Activated CD4-positive, alpha-beta T cell treated with anti-CD3 and anti-CD28 coated beads, Interleukin-2, Interleukin-4, amounts not matched to agents 100 ng/mL and 50 ng/mL, durations not matched to agents 16 hours and 8 hours (primary cell): ENCODE measurements at places on chromosomes 6 and 20.

DNA sequence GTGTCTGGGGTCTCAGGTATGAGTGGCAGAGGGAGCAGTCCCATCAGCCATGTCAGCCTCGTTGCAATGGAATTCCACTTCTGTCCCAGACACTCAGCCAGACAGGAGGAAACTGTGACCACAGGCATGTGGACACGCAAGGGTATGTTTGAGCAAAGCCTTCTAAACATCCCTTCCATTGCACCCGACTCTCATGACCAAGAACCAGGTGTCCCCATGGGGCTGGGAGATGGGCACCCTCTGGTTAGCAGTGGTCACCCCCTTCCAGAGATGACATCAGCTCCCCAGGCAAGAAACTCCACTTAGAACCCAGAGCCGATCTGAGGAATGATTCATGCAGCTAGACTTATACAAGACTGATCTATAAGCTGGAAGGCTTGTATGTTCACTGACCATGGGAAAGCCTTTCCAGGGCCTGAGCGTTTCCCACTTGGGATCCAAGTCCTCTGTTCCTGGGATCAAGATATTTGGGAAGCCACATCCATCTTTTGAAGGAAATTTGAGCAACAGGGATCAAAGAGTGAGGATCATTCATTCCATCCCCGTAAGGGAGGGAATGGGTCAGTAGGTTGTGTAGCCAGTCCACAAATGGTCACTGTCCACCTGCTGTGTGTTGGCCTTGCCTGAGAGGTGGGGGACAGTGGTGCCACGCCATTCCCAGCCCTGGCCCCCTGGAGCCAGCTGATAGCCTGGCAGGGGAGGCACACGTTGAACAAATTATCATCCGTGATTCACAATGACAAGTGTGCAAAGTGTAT is 3.9 kb upstream of the MRGBP start:
- DNase-seq, result no peak

DNA sequence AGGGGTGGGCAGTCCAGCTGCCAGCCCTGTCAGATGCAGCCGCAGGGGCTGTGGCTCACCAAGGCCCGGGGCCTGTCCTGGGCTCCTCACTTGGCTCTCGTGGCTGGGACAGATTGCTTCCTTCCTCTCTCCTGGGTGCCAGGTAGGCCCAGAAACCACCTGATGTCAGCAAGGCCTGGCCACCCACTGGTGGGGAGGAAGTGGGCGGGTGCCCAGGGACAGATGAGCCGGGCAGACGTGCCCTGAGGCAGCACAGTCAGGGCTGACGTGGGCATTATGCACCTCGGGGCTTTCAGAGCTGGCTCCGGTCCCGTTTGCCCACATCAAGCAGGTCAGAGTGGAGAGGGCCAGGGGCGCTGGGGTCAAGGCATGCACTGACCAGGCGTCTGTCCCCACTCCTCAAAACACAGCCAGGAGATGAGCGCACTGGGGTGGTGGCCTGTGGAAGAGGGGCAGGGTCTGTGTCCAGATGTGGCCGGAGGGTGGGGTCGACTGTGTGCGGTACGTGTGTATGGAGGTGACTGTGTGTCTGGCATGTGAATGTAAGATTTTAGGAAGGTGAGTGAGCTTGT is 133.2 kb upstream of the PTPN1 start:
- no peak for DNase-seq

DNA sequence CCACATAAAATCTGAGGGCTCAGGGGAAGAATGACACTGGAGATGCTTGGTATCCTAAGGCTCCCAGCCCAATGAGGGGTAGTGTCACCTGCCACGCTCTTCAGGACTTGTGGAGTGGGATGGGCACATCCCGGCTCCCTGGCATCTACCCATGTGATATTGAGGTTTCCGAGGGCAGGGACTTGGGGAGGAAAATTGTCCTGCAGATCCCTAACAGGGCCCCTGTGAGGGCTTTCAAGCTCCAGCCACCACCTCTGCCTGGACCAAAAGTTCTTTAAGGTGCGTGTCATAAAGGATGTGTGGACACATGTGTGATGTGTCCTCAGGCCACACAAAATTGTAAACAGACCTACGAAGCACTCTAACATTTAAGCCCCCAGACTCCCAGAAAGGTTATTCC is 2.5 kb downstream of the SCML4 start:
- DNase-seq, result no peak

GRCh38 chr6:109075934-109076333 is 18.7 kb downstream of the SESN1 start:
- no peak for DNase-seq

- no peak for DNase-seq
Measured at GRCh38 chr20:59845472-59845871, 88.0 kb downstream of the SYCP2 start.

DNA sequence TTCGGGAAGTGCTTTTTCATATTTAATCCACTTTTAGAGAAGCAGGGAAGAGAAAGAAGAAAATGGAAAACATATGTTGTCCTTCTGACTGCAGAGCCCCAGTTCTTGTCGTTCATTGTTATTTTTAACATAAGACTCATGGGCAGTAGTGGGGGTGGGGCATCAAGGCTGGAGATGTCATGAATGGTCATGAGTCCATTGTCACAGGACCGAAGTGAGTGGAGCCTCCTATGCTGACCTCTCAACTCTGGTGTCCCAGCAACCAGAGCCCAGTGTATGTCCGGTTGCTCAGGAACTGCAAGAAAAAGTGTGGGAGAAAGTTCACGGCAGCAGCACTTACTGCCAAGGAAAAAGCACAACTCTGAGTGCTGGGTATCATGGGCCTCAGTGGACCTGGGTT is 108.6 kb downstream of the BANF2 start:
- no peak for DNase-seq

DNA sequence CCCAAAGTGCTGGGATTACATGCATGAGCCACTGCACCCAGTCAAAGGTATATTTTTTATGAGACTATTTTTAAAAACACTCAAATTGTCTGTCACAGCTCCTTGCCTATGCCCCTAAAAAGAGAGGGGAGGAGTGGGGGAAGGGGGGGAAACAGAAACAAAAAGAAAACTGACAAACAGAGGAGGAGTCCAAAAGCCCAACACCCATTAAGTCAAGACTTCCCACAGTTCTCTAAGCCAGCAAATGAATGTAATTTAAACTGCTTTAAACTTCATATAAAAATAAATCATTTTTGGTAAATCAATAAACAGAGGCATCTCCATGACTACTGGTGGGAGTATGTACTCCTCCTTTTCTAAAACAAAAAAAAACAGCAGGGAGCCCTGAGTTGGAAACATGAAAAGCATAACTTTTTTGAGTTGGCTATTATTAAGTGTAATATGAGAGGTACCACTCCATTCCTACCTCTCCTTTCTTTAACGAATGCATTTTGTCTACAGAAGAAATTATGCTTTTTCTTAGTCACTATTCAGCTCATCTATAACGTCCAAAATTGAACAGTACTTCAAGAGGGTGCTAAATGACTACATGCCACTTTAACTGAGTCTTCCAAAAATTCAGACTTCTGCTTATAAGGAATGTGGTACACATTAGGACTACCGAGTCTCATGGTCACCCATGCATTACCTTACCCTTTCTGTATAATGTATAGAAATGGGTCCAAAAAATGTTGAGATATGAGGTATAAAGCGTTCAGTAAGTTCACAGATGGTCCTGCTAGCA is 119.0 kb upstream of the PRSS16 start:
- no peak for DNase-seq

DNA sequence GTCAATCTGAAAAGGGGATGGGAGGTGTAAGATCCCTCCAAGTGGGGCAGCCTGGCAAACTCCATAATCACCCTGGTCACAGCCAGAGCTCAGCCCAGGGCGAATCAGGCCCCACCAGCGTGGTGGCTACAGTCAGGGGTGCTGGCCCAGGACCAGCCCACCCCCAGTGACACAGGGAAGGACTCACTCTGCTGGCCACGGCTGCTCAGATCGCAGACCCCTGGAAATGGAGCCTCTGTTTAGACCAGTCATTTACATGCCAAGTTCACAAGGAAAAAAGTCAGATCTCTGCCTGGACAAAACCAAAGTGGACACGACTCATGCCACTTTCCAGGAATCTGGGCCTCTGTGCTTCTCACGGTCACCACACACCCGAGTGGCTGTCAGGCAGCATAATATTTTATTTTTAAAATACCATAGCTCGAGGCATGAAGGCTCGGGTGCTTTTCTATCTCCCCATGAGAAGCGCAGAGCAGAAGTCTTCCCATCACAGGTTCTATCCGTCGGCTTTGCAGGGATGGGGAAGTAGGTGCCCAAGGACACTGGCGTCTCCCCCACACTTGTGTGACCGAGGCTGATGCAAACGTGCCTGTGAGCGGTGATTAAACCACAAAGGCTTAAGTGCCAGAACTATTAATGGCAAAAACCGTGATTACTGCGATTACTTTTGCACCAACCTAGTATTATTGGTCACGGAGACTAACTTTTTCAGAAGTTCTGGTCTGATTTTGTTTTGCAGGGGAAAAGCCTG is 13.0 kb downstream of the PXDC1 start:
- DNase-seq, result no peak

DNA sequence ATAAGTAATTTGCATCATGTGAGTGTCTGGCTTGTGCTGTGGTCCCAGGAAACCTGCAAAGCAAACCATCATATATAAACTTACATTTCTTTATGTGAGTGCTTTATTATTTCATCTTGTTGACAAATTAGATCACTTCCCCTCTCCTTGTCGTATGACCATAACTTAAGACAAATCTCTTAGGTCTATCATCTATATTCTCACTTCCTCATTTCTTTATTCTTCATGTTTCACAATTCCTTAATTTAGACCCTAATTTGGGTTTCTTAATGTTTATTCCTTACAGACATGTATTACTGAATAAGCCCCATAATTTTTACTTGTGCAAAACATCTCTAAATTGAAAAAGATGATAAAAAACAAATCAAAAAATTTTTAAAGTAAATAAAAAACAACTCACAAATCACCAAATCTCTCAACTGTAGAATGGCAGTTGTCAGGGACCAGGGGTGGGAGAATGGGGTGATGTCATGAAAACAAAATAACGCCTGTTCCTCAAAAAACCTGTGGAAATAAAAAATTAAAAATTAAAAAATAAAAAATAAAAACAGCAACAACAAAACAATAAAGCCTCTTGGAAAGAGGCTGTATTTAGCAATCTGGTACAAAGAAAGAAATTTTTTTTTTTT is 49.5 kb upstream of the FBXO30 start:
- DNase-seq, result no peak

DNA sequence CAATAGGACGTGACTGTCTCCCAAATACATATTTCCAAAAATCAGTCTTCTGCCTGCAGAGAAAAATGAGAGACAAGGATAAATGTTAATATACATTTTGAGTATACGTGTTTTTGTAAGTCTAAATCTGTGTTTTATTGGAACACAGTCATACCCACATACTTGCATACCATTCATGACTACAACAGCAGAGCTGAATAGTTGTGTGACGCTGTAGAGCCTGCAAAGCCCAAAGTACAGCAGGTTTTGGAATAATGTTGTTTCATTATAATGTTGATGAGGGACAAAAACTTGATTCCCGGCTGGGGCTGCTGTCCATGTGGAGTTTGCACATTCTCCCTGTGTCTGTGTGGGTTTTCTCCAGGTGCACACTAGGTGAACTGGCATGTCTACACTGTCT is 23.8 kb upstream of the FBXO9 start:
- DNase-seq, result no peak

DNA sequence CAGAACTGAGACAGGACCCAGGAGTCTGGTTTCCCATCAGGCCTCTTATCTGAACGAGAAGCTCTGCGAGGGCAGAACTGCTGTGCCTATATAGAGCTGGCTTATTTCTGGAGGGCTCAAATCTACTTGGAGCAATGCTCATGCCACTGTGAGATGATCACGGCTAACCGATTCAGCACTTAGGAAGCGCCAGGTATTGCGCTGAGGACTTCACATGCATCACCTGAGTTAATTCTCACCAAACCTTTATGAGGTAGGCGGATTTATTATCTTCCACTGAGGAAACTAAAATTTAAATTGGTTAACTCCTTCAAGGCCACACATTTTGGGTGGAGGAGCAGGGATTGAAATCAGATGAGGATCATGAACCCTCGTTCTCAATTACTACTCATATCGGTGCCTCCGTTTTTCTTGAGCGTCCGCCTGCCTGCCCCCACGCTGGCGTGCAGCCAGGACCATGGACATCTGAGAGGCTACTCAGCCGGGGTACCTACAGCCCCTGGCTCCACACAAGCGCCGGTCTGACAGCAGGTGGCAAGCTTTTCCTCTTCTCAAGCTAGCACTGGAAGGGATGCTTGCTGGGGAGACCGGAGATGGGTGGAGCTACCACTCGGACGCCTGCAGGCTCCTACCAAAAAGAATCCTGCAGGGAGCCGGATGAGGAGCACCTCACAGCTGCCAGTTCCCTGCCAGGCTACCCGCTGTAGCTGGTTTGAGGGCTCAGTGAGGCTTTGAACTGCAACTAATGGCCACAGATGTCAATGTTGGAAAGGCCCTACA is 1.0 kb upstream of the PCIF1 start:
- DNase-seq, result peak; percentile 80

DNA sequence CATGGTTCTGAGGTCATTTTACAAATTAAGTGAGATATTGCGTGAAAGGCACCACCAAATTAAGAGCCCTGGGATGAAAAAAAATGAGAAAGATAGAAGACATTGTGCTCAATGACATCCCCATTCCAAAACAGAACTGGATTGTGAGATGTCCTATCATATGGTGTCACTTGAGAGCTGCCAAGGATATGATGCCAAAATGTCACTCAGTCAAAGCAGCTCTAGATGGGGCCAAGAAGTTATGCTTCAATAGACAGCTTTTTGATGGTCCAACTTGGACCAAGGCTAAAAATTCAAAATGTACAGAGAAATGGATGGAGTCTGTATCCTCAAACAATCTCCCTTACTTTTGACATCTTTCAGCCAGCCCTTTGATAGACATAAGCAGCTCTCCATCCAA is 180.8 kb downstream of the UST start:
- DNase-seq, result no peak

- DNase-seq, result no peak
Measured at GRCh38 chr6:15690510-15690909, 27.7 kb upstream of the DTNBP1 start.

DNA sequence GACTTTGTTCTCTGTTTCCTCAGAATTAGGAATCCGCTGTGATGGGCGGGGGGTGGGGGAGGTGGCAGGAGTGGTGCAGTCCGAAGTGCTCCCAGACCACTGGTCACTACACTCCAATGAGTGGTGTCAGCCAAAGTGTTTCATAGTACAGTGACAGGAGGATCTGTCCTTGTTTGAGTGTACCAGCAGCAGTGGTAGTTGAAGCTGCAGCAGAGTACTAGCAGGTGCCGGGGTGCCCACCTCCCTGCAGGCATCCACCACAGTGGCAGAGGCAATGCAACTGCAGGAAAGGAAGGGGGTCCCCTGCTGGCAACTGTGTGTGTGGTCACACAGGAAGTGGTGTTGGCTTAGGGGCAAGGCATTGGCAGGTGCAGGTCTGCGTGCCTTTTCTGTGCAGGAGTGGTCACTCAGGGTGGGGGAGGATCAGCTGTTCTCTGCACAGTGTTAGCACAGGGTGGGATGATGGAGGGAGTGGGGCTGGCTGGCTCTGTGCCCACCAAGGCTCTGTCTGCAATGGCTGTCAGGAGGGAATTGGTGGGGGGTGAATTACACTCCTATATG is 9.7 kb downstream of the HLA-DOB start:
- no peak for DNase-seq
